ENCODE measurements at places on chromosomes 2 and 18. TPM values are rescaled to one million over a fixed set of nuclear protein-coding genes. Genes with fewer than 3 reads are reported as not detected.

The IL36B gene
- polyA plus RNA-seq: not detected

The MAP2 gene
- 3.6 TPM for polyA plus RNA-seq

The ALLC gene
- polyA plus RNA-seq: 1.3 TPM

The SLC4A3 gene
- polyA plus RNA-seq: 5.2 TPM

The EPG5 gene
- polyA plus RNA-seq: 4.8 TPM

The PSMA8 gene
- polyA plus RNA-seq: not detected

The TTC32 gene
- 8.6 TPM for polyA plus RNA-seq

The IWS1 gene
- polyA plus RNA-seq: 29.8 TPM

The TTL gene
- 11.1 TPM for polyA plus RNA-seq

The PLCL1 gene
- polyA plus RNA-seq: 13.6 TPM

The GPR55 gene
- not detected for polyA plus RNA-seq

The C2orf78 gene
- not detected for polyA plus RNA-seq

The DLX1 gene
- polyA plus RNA-seq: not detected

The SP140 gene
- 0.52 TPM for polyA plus RNA-seq

The PRKD3 gene
- polyA plus RNA-seq: 7.1 TPM

The C2orf66 gene
- polyA plus RNA-seq: not detected

The CDC42EP3 gene
- polyA plus RNA-seq: 21.3 TPM

The GALM gene
- polyA plus RNA-seq: 79.9 TPM

The SLC11A1 gene
- polyA plus RNA-seq: 1.2 TPM

The OTOS gene
- 1.5 TPM for polyA plus RNA-seq

The RRM2 gene
- polyA plus RNA-seq: 3.6 TPM

The CNTNAP5 gene
- polyA plus RNA-seq: not detected

The LIMS1 gene
- 14.4 TPM for polyA plus RNA-seq

The CCDC74A gene
- 10.5 TPM for polyA plus RNA-seq

The ACVR1C gene
- polyA plus RNA-seq: 0.28 TPM

The AQP12B gene
- not detected for polyA plus RNA-seq

The EGR4 gene
- not detected for polyA plus RNA-seq

The GPR155 gene
- polyA plus RNA-seq: 8.1 TPM

The CAPN14 gene
- 0.22 TPM for polyA plus RNA-seq
